ENCODE measurements at places on chromosomes 5 and 9.

DNA sequence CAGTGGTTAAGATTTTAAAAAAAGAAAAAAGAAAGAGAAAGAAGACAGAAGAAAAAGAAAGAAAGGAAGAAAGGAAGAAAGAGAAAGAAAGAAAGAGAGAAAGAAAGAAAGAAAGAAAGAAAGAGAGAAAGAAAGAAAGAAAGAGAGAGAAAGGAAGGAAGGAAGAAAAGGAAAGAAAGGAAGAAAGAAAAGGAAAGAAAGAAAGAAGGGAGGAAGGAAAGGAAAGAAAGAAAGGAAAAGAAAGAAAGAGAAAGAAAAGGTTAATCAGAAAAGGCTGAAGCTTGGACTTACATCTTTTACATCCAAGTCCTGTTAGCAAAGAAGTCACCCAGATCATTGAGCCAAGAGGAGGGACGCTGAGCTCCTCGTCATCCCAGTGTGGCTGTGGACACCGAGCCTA lies 70.0 kb downstream of the IRX2 start:
- no peak for DNase-seq

DNA sequence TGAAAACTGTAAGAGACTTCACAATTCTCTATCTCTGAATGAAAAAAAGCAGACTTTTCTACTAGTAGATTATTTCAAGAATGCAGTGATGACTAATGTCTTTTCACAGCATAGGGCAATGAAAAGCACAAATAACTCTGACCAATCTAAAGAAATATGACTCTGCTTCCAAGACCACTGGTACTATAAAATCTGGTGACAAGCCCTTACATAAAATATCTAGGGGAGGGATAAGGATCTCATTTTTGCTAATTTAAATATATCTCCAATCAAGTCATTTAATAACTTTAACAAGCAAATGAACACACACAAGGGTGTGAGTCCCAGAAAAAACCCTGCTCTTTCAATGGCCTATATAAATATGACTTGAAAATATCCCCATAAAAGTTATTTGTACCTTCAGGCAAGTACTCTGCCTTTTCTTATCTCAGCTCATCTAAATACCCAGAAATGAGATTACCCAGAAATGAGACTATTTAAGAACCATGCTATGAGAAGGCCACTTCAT lies 105.2 kb downstream of the GNAQ start:
- DNase-seq: no peak

- DNase-seq: no peak
Measured at GRCh38 chr5:108560581-108560980, 178.7 kb upstream of the FBXL17 start.

GRCh38 chr9:96762568-96762967 lies 15.3 kb downstream of the ZNF510 start:
- DNase-seq: no peak

DNA sequence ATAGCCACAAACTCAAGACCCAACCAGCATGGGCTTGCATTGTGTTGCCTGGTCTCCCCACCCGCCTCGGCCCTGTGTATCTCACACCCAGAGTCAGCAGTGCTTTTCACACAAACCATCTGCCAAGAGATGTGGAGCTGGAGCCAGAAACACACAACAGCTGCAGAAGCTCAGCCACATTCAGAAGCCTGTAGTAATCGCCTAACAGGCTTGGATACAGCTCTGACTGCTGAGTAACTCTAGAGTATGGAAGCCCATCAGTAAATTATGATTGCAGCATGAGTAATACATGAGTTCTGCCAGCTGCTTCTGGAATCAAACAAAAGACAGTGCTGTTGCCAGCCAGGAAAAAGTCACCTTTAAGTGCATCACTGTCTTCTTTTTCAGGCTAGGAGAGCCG lies 16.0 kb downstream of the TEK start:
- DNase-seq: no peak

DNA sequence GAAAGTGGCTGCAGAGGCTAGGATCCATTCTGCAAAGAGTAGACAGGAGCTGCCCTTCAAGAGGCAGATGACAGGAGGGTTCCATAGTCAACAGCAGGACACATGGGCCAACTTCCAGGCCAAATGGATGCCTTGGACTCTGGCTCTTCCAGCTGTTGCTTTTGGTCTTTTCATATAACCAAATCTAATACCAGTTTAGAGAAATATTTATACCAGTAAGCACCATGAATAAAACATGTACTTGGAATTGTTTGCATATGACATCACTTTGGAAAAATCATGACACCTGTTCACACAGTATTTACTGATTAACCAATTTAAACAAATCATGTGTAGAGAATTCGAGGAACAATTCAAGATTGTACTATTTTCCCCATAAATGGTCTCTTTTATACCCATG lies 481.3 kb downstream of the DMRT2 start:
- DNase-seq: no peak

GRCh38 chr9:96524045-96524444 lies 74.1 kb downstream of the HABP4 start:
- no peak for DNase-seq

GRCh38 chr5:168879929-168880328 lies 300.8 kb upstream of the PANK3 start:
- DNase-seq: no peak

- no peak for DNase-seq
Measured at GRCh38 chr5:141825791-141826560, 52.2 kb downstream of the PCDH1 start.

- no peak for DNase-seq
Measured at GRCh38 chr9:86469476-86470250, 115.5 kb upstream of the TUT7 start.

DNA sequence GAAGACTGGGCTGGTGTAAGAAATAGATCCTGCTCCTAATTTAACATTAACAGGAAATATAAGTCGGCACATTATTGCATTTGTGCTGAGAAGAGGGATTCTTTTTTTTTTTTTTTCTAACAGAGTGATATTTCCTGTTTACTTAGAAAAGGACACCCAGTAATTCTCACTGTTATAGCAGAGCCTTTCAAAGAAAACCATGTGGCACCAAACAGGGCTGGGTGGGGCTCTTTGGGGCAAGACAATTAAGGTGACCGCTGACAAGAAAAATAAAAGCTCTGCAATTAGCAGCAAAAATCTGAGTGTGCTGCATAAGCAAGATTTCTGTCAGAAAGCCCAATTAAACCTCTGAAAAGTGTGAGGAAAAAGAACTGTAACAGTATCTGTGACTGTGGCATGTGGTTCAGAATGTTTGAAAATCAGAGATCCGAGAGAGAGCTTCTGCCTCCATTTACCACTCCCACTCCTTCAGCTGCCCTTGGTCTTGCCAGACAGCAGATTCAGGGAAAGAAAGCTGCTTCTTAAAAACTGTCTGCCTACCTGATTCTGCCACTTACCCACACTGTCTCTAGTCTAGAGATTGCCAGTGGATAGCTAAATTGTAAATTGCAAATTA lies 77.1 kb upstream of the IQGAP2 start:
- no peak for DNase-seq

GRCh38 chr5:172321593-172321992 lies 38.0 kb upstream of the UBTD2 start:
- no peak for DNase-seq

- no peak for DNase-seq
Measured at GRCh38 chr5:56071470-56071869, 76.7 kb upstream of the IL6ST start.

GRCh38 chr9:124124729-124125650 lies 113.4 kb downstream of the LHX2 start:
- DNase-seq: no peak

- DNase-seq: no peak
Measured at GRCh38 chr5:150622157-150622556, 18.3 kb upstream of the SYNPO start.

DNA sequence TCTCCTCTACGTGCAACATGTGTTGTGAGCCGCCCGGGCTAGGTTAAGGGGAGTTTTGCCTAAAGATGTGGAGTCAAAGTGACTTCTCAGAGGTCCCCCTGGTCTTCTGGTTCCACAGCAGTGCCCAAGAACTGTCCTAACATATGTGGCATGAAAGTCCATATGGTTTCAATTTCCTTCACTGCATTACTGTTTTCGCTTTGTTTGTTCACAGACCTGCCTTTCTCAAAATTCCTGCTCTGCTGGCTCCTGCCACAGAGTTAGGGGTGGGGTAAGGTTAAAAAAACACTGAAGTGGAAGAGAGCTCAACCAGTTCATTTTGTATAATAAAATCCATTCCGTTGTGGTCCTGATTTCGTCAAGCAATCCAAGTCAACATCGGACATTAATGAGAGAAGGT lies 289.4 kb downstream of the DMAC1 start:
- no peak for DNase-seq
